Cardiac ventricle fibroblast (primary cell): ENCODE measurements at places on chromosomes 6 and 20. TPM values are rescaled to one million over a fixed set of nuclear protein-coding genes. Genes with fewer than 3 reads are reported as not detected.

RPL7L1 gene
- total RNA-seq = 77.8 and 97.9 TPM in 2 replicates

TFAP2C gene
- not detected in 2 replicates for total RNA-seq

MATN4 gene
- not detected in 2 replicates for total RNA-seq

ZBTB12 gene
- total RNA-seq = 2.1 and 2.5 TPM in 2 replicates

CEP43 gene
- 6.9 and 7.1 TPM in 2 replicates for total RNA-seq

CPNE1 gene
- 122 and 135 TPM in 2 replicates for total RNA-seq

FAM217A gene
- not detected in 2 replicates for total RNA-seq

SNAI1 gene
- total RNA-seq = 3.7 and 5.1 TPM in 2 replicates

KIAA0408 gene
- 4.6 and 4.9 TPM in 2 replicates for total RNA-seq

LKAAEAR1 gene
- total RNA-seq = 2.1 TPM in 2 replicates

RAB44 gene
- not detected in 2 replicates for total RNA-seq

JPH2 gene
- 0.25 TPM in 1 of 2 replicates, not detected in the other for total RNA-seq

LYRM2 gene
- total RNA-seq = 14.3 and 22.7 TPM in 2 replicates

MUCL3 gene
- total RNA-seq = not detected in 2 replicates

FERMT1 gene
- total RNA-seq = 1.6 and 4.9 TPM in 2 replicates

PHACTR2 gene
- total RNA-seq = 28.1 and 31.6 TPM in 2 replicates

CST1 gene
- total RNA-seq = not detected in 2 replicates

SAPCD1 gene
- total RNA-seq = 0.44 and 0.50 TPM in 2 replicates

MCHR2 gene
- total RNA-seq = not detected in 2 replicates

CASS4 gene
- 2.8 and 4.0 TPM in 2 replicates for total RNA-seq

TP53TG5 gene
- not detected in 2 replicates for total RNA-seq

TRAPPC3L gene
- 1.2 TPM in 1 of 2 replicates, not detected in the other for total RNA-seq

OOEP gene
- total RNA-seq = not detected in 2 replicates

TNNC2 gene
- total RNA-seq = 1.9 TPM in 1 of 2 replicates, not detected in the other

SLC35A1 gene
- 15.4 and 16.5 TPM in 2 replicates for total RNA-seq

BANF2 gene
- total RNA-seq = not detected in 2 replicates

PRKN gene
- 3.4 and 8.4 TPM in 2 replicates for total RNA-seq

HCRTR2 gene
- not detected in 2 replicates for total RNA-seq

PSORS1C2 gene
- not detected in 2 replicates for total RNA-seq

VWA7 gene
- total RNA-seq = 0.10 and 0.12 TPM in 2 replicates

PLN gene
- not detected in 2 replicates for total RNA-seq

TRERF1 gene
- 3.6 and 4.6 TPM in 2 replicates for total RNA-seq

ZSCAN23 gene
- 1.4 and 1.5 TPM in 2 replicates for total RNA-seq

CENPW gene
- 0.64 and 0.94 TPM in 2 replicates for total RNA-seq

HAO1 gene
- total RNA-seq = not detected in 2 replicates

UQCC2 gene
- total RNA-seq = 11.6 and 45.1 TPM in 2 replicates

CLVS2 gene
- total RNA-seq = under 0.01 TPM in 1 of 2 replicates, not detected in the other

NKAIN4 gene
- not detected in 2 replicates for total RNA-seq

SLC2A10 gene
- total RNA-seq = 38.2 and 42.0 TPM in 2 replicates

LY6G6F gene
- total RNA-seq = not detected in 2 replicates

TP53RK gene
- total RNA-seq = 16.7 and 17.7 TPM in 2 replicates

MANEA gene
- total RNA-seq = 11.5 and 13.1 TPM in 2 replicates

FARS2 gene
- total RNA-seq = 7.7 and 14.4 TPM in 2 replicates

VSX1 gene
- total RNA-seq = not detected in 2 replicates

HLA-DOA gene
- total RNA-seq = 0.12 TPM in 1 of 2 replicates, not detected in the other

MOG gene
- total RNA-seq = not detected in 2 replicates

DBNDD2 gene
- 2.4 and 2.9 TPM in 2 replicates for total RNA-seq

ECT2L gene
- 0.06 and 0.20 TPM in 2 replicates for total RNA-seq

CGA gene
- not detected in 2 replicates for total RNA-seq
